ENCODE measurements at places on chromosomes 5 and 9.

DNA sequence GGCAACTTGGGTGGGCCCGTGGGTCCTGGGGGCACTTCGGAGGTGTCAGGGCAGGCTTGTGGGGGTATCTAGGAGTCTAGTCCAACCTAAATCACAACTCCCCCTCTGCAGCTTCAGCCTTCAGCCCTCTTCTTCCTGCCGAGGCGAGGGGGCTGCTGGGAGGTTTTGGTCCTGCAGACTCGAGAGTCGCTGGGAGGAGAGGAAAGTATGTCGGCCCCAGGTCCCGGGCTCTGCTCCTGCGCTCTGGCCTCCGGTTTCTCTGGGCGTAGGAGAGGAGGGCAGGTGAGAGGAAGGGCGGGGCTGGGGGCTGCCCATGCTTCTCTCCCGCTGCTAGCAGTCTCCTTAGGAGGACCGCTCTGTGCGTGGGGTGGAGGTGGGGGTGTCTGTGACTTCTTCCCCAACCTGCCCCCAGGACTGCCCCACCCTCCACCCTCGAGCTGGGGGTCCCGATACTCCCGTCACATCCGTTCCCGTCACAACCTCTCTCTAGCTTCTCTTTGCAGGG lies 139.8 kb upstream of the COL5A1 start:
- DNase-seq: no peak

DNA sequence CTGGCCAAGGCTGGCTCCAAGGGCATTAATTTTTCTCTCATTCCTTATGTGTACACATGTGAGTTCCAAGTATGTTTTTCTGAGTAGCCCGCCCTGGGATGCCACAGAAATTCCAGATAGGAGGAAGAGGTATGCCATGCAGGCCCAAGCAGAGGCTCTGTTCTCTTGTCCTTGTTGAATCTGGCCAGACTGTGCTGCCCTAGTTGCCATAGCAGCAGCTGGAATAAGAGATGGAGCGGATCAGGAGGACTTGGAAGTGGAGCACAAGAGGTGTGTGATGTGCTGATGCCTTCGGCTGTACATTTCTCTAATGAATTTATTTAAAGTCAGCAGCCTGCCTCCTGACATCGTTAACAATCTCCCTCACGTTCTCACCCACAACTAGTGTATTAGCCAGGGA lies 235.6 kb upstream of the RPS23 start:
- DNase-seq: no peak

DNA sequence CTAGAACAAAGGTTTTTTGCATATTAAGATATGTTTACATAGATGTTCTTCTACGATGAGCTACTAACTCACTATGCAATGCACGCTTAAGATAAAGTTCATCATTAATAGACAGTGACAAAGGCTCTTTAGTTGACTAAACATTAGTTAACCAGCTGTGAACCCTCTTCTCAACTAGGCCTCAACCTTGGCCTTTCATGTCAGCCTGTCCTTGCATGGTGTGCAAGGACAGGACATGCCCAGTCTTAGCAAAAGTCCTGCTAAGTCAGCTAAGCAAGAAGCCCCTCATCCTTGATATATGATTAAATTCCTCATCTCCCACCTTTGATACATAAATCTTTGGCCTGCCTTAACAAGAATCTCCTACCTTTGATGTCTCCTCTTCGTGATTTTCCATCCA lies 50.9 kb downstream of the PLPP1 start:
- DNase-seq: no peak

DNA sequence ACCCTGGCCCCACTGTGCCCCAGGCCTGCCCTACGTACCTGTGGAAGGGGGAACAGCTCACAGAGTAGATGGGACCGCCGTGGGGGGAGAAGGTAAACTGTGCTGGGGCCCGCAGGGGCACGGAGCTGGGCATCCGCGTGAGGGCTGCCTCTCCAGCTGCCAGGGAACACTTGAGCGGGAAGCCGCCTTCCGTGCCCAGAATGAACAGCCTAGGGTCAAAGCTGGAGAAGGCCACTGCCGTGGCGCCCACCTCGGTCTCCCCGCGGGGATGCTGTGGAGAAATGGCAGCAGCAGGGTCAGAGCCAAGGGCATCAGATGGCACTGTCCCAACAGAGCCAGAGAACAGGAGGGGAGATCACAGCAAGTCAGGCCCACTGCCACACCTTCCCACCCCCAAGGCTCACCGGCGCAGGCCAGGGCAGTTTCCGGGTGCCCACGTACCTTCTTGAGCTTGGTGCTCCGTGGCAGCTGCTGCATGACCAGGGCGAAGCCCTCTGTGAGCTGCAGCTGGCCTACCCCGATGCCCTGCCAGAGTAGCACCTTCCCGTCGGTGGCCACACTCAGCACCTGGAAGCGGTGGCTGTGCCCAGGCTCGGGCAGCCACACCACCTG lies 21.9 kb downstream of the DYNC2I2 start:
- no peak for DNase-seq

DNA sequence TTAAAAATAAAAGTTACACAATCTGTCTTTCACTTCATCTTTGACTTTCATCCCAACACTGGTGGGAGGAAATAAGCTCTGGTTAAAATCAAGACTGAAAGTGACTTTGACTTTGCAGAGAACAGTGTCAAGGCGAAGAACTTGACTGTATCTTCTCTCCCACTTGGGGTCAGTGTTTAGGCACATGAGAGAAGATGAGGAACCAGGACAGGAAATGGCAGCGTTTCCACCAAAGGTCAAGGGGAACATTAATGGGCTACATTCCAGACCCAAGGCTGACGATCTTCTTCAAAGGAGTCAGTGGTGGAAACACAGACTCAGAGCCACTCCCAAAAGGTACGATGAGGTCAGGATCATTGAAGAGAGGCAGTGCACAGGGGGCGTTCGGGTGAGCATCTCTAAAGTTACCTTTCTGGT lies 409.5 kb downstream of the ARHGEF28 start:
- DNase-seq: no peak

DNA sequence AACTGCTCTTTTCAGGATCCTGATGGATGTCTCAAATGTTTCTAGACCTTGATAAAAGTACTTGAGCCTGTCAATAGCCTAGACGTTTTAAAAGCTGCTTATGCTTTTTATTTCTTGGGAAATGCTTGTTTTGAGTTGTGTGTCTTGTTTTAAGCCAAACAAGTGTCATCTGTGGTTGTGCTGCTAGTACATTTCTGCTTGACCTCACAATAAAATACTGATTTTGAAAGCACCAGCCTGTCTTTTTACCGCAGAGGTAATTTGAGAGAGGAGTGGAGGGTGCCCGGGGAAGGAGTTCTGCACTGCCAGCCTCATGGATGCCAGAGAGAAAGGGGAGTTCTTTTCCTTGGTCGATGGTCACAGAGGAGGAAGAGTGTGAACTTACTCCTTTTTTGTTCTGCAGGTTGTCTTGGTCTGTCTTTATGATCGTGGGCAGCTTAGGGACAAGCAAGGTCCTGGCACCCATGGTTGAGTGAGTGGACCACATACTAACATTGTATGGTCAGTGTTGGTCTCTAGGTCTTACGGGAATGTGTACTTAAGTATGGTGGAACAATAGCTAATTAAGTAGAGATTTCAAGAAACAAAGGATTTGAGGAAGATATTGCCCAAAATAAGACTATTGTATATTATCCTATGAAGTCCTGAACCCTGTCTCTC lies 61.0 kb downstream of the TRIO start:
- no peak for DNase-seq

DNA sequence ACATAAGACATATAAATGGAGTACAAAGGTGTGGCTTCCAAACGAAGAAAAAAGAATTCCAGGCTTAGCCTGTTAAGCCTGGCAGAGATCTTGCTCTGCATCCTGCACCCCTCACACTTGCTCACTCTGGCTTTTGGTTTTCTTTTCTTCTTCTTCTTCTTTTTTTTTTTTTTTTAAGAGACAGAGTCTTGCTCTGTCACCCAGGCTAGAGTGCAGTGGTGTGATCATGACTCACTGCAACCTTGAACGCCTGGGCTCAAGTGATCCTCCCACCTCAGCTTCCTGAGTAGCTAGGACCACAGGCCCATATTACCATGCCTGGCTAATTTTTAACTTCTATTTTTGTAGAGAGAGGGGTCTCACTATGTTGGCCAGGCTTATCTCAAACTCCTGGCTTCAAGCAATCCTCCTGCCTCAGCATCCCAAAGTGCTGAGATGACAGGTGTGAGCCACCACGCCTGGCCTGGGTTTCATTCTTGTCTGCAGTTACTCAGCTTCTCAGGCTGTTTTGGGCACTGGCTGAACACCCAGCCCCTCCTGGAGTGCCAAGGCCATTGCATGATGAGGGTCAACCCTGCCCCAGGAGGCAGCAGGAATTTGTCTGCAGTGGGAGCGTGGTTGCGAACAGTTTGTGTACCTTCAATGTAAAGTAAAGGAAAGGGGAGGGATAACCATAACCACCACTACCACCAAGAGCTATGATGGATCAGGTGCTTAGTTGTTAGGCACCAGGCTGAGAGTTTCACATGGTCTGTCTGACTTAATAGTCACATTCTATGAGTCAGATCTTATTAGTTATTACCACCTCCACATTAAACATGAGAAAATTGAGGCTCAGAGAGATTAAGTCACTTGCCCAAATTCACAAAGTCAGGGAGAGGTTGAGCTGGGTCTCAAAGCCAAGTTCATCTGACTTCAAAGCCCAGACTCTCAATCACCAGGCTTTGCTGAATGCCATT lies 219.2 kb upstream of the PANK3 start:
- DNase-seq: no peak

DNA sequence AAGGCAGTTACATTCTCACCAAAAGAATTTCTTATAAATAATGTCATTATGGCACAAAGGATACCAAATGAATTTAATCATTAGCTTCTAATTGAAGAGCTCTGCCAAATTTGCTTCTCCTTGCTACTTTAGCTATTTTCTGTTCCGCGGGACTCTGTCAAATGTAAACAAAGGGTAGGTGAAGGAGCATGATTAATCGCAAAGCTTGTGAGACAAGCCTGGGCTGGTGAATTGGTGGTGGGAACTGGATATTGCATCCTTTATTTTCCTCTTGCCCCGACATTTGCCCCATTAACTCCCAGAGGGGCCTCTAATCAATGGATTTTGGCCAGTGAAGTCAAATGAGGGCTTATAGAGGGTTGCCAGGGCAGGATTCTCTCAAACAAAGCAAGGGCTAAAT lies 234.2 kb upstream of the RFX3 start:
- no peak for DNase-seq

DNA sequence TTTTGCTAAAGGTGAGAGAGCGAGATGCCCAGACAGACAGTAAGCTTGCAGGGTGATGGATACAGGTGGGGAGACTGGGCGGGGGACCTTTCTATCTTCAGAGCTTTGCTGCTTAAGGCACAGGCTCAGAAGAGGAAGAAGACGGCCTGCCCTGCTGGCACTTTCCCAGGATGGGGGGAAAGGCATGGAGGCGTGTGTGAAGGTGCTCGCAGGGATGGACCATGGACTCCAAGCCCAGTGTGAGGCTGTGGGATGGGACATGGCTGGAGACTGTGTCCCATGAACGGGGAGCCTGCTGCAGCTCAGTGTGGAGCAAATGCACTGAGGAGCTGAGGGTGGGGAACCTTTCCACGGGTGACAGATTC lies 243.2 kb upstream of the IRX4 start:
- no peak for DNase-seq

DNA sequence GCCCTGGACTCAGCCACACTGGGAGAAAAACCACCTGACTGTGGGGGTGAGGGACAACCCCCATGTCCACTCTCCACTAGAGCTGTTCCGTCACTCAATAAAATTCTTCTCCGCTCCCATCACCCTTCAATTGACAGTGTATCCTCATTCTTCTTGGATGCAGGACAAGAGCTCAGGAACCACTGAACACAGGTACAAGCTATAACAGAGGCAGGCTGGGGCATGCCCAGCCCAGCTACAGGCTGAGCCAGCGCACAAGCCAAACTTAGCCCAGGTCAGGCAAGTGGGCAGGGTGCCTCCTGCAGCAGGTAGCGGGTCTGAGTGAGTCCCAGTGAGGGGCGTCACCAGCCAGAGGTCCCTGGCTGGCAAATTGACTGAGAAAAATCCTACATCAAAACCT lies 183.4 kb downstream of the HINT1 start:
- DNase-seq: no peak

GRCh38 chr5:102916109-102916508 lies 161.0 kb downstream of the PAM start:
- no peak for DNase-seq

DNA sequence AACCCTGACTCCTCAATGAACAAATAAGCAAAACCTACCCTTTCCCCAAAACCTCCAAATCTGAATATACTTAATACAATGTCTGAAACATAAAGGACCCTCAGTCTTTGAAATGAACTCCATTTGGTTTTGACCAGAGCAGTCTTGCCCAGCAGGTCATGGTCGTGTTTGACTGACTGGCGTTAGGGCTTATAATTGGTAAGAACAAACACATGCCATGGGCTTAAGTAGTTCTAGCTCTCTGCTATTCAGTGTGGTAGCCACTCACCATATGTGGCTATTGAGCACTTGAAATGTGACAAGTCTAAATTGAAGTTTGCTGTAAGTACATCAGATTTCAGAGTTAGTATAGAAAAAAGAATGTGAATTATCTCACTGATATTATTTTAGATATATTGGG lies 42.1 kb downstream of the LRRTM2 start:
- no peak for DNase-seq

DNA sequence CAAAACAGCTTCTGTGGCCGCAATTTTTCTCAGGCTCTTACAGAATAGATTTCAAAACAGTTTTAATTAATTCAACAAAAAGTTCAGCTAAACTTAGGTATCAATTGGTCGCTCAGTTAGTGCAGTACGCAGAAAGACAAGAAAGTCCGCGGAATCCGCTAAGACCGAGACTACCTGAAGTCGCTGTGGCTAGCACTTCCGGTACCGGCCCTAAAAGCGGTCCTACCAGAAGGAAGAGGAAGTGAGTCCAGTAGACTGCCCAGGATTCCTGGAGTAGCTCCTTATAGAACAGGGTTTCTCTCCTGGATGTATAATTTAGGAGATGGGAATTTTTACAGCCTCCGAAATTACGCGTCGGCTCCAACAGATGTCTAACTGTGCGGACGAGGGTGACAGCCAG lies 16.6 kb upstream of the PCDHB2 start:
- DNase-seq: no peak

DNA sequence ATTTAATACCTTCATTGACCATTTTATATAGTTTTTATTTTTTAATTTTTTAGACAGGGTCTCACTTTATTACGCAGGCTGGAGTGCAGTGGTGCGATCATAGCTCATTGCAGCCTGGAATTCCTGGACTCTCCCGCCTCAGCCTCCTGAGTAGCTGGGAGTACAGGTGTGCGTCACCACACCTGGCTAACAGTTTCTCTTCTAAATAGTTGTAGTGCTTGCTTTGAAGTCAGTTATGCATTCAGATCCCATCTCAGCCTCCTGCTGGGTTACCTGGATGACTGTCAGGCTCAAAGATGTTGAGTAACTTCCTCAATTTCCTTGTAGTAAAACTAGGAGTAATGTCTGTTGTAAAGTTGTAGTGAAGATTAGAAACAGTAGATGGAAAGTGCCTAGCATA lies 21.4 kb downstream of the SNX18 start:
- DNase-seq: no peak

GRCh38 chr5:156920042-156920860 lies 42.8 kb downstream of the TIMD4 start:
- DNase-seq: no peak
